Peyer's patch (tissue), 4 donors: ENCODE measurements at places on chromosomes 3 and 15. TPM values are rescaled to one million over a fixed set of nuclear protein-coding genes. Genes with fewer than 3 reads are reported as not detected.

The IL17RE gene
- total RNA-seq: 160 TPM

The KBTBD12 gene
- 1.5 TPM for total RNA-seq

The MAP2K5 gene
- 14.0 TPM for total RNA-seq

The TRPC1 gene
- 4.0 TPM for total RNA-seq

DNA sequence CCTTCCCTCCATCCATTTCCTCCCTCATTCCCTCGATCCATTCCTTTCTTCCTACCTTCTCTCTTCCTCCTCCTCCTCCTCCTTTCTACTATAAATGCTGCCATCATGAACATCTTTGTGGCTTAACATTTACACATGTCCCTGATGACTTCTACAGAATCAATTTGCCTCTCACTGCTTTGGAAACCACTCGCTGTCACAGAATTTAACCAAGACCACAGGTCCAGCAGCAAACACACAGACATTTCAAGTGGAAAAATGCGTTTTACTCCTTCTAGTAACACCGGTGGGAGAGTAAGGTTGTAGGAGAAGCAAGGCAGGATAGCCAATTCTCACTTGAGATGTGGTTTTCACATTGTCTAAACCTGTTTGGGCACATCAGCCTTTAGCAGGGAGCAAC, 101.4 kb upstream of the LRIG1 start:
- no peak for DNase-seq

GRCh38 chr3:88148651-88149050, 1.1 kb upstream of the C3orf38 start:
- no peak for DNase-seq
